Putamen (tissue), 1 donor: ENCODE measurements at places on chromosomes 3 and 15.

DNA sequence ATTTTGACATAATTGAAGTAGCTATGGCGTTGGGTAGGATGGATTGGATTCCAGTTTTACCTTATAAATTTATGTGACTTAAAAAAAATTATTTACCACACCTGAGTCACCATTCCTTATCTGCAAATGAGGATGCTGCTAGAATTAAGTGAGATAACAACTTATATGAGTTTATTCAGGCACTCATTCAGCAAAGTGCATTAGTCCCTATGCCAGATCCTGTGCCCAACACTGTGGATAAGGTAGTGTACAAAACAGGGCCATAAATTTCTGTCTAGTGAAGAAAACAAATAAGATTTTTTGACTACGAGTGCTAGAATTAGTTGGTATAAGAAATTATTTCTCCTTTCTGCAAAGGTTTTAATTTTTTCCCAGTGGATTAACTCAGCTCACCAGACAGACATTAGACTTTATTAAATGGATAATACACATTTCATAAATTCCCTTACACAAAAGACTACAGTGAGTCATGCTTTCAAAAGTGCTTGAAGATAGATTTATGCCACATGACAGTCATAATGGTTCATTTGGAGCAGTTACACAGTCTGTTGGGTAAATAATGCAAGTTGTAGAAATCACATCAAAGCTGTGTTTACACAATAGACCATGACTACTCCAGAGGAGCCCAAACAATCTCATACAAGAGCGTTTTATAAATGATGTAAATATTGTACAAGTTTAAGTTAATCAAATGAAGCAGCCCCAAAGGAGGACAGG lies 129.9 kb upstream of the TGFBR2 start:
- DNase-seq = no peak

DNA sequence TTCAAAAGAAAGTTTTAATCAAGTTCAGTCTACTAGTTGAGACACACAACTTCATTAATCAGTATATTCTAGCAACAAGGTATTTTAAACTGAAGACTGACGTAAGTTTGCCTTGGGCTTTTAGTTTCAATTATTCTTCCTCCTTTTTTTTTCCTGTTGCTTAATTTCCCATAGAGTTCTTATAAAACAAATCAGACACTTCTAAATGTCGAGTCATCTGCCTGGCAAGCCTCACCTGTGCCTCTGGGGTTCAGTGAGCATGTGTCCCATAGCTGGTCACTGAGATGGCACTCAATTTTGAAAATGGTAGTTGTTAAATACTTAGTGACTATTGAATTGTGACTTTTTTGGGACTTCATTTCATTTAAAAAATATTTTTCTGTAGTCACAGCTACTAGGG lies 27.4 kb downstream of the NKIRAS1 start:
- no peak for DNase-seq

DNA sequence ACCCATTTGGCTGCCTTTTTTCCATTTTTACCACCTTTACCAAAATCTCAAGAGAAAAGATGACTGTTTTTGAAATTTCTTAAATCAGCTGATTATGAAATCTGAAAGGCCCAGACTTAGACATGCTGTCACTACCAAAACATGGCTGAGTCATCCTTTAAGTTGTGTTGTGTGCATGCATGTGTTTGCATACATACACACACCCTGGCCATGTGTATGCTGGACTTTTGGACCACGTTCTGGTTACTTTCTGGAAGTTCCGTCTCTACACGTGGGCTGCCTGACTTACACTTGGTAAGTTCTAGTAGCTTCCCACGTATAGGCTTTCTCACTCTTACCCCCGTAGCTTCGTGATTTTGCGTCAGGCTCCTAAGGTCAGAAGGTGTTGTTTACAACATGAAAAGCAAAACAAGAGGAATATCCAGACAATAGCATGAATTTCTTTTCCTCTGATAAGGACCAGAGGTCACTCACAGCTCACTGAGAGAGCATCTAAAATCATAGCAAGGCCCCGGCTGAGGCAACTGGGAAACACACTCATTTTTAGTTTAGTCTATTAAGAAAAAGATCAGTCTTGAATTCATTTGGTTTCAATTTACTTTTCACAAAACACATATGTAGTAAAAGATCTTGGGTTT lies 62.4 kb downstream of the COL8A1 start:
- DNase-seq = no peak

DNA sequence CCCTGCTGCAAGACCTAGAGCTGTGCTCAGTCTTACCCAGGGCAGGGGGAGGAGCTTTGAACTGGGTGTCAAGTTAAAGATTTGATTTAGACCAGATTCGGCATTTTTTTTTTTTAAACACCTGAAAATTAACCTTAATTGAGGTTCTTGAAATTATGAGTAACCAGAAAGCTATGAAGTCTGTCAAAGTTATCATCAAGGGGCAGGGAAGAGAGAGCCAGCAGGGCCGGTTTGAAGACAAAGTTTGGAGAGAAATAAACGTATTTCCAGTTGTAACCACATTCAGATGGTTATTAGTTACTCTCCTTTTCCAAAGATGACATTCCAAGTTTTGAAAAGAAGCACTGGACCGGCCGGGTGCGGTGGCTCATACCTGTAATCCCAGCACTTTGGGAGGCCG lies 12.0 kb downstream of the TMEM266 start:
- no peak for DNase-seq

DNA sequence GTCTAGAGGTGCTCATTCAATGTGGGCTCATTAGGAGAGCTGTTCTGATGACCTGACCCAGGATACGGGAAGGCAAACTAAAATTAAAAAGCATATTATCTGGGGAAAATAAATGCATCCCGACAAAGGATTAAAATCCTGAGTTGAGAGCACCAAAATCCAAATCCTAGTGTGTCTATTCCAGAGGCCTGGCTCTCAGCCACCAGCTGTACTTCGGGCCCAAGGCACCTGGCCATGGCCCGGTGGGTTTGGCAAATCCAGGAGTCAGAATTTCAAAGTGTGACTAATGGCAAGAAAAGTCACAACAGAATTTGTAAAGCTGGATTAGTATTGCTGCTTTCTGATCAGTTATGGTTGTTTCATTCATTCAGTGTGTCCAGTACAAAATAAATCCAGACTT lies 2.6 kb upstream of the LYSMD4 start:
- no peak for DNase-seq

DNA sequence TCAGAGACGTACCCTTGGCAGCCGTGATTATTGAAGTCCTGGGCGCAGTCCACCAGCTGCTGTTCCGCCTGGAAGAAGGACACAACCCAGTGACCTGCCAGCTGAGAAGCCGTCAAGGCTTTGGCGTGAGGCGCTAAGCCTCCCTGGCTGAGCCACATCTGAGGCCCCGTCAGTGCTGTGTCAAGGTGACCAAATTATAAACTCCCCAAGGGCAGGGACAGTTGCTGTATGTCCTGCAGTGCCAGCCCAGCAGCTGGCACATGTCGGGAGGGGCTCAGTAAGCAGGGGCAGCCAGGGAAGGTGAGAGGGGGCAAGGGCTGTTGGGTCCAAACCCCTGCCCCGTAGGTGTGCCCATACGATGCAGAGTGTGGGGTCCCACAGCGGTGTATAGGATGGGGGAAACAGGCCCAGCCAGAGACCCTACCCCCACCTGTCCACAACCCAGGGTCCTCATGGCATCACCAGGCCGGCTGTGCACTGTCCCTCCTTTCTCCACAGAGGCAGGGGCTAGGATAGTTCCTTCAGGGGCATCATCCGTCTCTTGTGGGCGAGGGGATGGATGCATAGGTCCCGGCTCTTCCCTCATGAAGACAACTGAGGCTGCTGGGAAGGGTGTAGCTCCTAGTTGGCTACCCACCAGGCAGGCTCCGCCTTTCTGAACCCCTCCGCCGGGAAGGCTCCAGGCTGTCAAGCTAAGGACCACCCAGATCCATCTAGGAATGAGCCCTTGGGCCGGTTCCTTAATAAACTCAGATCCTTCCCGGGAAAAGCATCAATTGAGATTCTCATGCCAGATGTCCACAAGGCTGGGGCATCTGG lies 13.2 kb downstream of the CTSH start:
- DNase-seq = no peak

DNA sequence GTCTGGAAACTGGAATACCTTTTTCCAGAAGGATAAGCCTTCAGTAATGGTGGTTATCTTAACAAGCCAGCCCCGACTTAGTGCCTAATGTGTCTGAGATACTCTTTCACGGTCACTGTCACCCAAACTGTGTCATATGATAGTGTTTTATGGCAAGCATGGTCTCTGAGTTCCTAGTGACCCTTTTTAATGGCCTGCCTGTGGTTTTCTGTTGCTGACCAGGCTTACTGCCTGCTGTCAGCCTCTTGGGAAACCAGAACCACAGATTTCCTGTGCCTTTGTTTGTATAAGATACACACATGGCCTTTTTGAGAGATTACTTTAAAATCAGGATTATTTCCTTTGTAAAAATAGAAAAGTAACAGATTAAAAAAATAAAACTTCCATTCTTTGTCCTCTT lies 22.4 kb downstream of the HPS3 start:
- DNase-seq = no peak

DNA sequence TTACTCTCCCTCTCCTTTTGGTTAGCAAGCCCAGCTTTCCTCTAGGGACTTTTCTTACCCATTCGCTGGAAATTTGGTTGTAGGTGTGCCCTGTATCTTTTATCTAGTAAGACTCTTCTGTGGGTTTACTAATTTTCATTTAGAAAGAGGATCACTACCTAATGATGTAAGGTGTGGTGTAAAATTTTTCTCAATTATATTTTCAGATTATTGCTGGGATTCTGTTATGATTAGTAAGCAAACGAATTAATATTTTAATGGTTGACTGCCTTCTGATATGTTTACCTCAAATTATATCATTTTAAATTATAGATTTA lies 28.5 kb downstream of the PLCL2 start:
- DNase-seq = no peak

GRCh38 chr15:83106994-83107840 lies at the start of gene TM6SF1:
Gene TM6SF1 (plus strand): TSS chr15:83107645. CDS start chr15:83107681, 36 bp downstream.
- DNase-seq = no peak

DNA sequence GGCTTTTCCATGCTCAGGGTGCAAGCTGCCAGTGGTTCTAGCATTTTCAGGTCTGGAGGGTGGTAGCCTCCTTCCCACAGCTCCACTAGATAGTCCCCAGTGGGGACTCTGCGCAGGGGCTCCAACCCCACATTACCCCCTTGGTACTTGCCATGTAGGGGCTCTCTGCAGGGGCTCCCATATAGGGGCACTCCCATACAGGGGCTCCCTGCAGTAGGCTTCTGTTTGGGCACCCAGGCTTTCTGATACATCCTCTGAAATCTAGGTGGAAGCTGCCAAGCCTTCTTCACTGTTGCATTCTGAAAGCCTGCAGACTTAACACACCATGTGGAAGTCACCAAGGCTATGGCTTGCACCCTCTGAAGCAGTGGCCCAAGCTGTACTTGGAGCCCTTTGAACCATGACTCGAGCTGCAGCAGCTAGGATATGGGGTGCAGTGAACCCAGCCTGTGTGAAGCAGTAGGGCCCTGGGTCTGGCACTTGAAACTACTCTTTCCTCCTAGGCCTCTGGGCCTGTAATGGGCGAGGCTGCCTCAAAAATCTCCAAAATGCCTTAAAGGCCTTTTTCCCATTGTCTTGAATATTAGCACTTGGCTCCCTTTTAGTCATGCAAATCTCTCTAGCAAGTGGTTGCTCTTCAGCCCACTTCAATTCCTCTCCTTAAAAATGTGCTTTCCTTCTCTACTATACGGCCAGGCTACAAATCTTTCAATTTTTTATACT lies 96.4 kb downstream of the TPRA1 start:
- no peak for DNase-seq

DNA sequence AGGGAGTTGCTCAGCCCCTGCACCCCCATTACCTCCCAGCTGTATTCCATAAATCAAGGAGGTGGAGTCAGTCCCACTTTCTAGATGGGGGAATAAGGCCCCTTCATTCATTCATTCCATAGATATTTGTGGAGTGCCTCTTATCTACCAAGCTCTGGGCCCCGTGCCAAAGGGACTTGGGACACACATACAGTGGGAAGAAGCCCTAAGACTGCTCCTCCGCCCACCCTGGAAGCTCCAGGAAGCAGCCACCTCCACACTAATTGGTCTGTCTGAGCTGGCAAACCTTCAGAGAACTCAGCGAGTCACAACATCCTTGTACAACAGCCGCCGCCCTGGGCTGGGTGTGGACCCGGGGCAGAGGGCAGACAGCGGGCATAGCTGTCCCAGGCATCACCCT lies 6.4 kb downstream of the STRA6 start:
- DNase-seq = peak; percentile 20

DNA sequence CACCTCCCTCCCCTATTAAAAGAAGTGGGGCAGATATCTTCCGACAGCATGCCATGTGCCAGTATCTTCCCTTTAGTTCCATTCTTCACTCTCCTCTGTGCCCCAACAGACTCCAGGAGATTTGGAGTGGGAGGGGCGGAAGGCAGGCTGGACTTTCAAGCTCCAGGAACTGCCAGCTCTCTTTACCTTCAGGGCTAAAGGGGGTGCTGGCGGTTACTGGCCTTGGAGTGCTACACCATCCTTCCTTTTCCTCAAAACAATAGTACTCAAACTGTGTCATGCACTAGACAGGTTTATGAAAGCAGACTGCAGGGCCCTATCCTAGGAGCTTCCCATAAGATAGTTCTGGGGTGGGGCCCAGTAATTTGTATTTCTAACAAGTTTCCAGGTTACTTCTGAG lies 6.0 kb downstream of the LINS1 start:
- no peak for DNase-seq

DNA sequence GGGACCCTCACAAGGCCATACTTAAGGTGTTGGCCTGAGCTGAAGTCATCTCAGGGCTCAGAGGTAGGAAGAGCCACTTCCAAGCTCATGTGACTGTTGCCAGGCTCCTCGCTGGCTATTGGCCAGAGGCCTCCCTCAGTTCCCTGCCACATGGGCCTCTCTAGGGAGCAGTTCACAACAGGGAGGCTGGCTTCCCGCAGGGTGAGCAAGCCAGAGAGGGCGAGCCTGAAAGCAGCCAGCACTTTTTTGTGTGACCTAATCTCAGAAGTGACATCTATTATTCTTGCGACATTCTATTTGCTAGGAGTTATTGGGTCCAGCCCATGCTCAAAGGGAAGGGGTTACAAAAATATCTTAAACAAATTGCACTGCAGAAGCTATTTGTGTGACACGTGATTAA lies 201.4 kb downstream of the SSR3 start:
- DNase-seq = no peak

DNA sequence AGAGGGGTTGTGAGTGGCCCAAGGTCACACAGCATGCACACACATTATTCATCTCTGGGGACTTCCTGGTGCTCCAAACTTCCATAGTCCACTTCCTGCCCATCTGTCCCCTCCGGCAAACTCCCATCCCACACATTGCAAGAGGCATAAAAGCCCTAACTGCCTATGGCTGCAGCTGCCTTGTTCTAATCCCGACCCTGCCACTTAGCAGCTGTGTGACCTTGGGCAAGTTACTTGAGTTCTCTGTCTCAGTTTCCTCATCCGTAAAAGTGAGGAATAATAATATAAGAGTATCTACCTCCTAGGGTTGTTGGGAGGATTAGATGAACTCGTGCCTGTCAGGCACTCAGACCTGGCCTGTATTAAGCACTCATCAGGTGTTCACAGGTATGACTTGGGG lies 84.2 kb downstream of the SMAD6 start:
- DNase-seq = no peak

DNA sequence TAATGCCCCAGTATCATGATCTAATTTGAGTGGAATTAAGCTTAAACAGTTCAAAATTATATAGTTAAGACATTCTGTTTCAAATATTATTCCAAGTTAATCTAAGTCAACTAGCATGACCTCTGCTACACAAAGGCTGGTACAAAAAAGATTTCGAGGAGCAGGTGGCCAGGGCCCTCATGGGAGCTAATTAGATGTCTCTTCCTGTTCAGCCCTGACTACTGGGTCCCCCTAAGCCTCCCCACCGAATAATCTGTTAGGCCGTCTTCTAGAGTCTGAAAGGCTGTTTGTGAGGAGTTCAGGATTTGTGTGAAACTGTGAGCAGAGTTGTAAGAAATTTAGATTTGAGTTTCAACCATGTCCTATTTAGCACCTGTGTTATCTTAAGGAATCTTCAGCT lies 75.4 kb downstream of the PPM1L start:
- DNase-seq = no peak
